Caudate nucleus (tissue), 63 donors: ENCODE measurements at places on chromosomes 2 and 18.

- no peak for DNase-seq
Observed at GRCh38 chr2:239932881-239933735, 92.0 kb downstream of the NDUFA10 start.

DNA sequence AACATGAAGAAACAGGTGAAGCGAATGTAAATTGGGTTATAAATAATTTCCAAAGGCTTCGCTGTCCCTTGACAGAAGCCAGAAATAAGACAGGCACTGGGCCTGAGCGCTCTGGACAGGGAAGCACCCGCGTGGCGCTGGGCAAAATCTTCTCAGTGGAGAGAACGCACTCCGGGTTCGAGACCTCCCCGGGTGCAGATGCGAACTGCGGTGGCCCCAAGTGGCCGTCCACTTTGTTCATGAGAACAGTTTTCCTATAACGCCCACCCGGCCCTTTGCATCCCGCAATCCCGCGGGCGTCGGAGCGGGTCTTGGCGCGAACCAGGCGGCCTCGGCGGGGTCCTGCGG lies 651 bp upstream of the DPYSL5 start:
- DNase-seq: no peak

DNA sequence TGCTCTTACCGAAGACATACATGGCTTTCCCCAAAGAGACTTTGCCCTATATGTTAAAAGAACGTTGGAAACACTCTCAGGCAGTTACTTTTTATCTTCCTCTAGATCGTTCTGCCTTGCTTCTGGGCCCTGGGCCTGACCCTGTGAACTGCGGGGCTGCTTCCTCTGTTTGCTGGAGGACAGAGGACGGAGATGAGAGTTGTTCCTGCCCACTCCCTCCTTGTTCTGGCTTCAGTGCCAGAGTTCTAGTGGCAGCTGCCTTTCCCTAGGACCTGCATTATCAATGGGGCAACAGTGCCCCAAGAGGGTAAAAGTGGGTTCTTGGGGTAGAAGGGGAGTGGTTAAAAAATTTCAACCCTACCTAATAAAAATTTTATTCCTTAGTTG lies 6.5 kb upstream of the FN1 start:
- DNase-seq: no peak

DNA sequence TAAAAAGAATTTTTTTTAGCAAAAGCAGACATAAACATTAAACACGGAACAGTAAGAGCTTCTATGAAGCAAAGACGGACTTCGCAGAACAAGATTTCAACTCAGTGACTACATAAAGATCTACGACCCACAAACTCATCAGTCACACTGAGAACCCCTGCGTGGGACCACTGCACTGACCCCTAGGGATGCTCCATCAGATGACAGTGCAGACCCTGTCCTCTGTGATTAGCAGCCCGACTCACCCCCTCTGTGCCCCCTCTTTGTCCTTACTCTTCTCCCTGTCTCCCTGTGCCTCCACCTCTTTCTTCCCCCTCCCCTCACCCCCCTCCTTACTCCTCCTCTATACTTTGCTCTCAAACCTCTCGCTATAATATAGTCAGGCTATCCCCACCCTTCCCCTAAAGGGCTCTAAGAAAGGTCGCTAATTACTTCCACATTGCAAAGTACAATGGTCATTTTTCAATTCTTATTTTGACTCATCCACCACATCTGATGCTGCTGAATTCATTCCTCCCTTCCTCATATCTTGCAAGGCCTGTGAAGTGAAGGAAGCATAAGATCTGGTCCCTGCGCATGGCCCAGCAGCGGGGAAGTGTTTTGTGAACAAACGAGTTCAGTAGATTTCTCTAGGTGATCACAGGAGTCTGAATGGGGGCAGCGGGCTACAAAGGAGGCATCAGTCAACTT lies 89.3 kb downstream of the CABYR start:
- no peak for DNase-seq

GRCh38 chr18:63366213-63367052 lies 573 bp downstream of the KDSR start:
- peak; percentile 10 for DNase-seq

GRCh38 chr2:105470979-105471378 lies 72.1 kb upstream of the FHL2 start:
- DNase-seq: no peak

GRCh38 chr2:82796132-82796531 lies 1662.9 kb downstream of the SUCLG1 start:
- DNase-seq: no peak

DNA sequence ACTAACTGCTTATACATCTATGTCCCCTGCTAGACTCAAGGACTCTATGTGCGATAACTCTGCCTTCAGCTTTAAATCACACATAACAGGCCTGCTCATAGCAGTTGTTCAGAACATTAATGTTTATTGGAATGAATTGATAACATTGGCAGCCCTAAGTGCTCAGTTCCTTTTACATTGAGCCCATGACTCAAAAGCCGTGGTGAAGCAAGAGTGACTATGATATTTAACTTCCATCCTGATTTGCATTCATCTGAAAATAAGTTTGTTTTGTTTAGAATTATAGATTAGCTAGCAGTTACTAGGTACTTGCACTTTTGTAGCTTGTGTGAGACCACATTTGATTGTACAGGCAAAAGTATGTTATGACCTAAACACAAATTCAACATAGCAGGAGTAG lies 14.3 kb downstream of the SERPINB10 start:
- DNase-seq: no peak
